ENCODE measurements at places on chromosomes 13 and 19. TPM values are rescaled to one million over a fixed set of nuclear protein-coding genes. Genes with fewer than 3 reads are reported as not detected.

Gene ZNF792
- 15.1 TPM for total RNA-seq

Gene NOTCH3
- 0.05 TPM for total RNA-seq

Gene ANGPTL4
- not detected for total RNA-seq

Gene TINCR
- total RNA-seq = 2.0 TPM

Gene FCGBP
- total RNA-seq = 9.1 TPM

Gene ZNF814
- 23.4 TPM for total RNA-seq

- DNase-seq = no peak
Measured at GRCh38 chr13:89695343-89696257, 1651.9 kb upstream of the MIR17HG start.

- peak; percentile 27 for DNase-seq
Measured at GRCh38 chr19:45250832-45251451, at the start of gene MARK4. Gene MARK4, plus strand, starts transcription at chr19:45251271. Its CDS starts 318 bp downstream, at chr19:45251589.

GRCh38 chr13:27504868-27505194 is 54.5 kb upstream of the MTIF3 start:
- DNase-seq = no peak

- DNase-seq = peak; percentile 79
Measured at GRCh38 chr19:11355160-11356073, at the start of gene PLPPR2. Gene PLPPR2, plus strand, starts transcription at chr19:11355432. Its CDS starts 2,242 bp downstream, at chr19:11357674.

DNA sequence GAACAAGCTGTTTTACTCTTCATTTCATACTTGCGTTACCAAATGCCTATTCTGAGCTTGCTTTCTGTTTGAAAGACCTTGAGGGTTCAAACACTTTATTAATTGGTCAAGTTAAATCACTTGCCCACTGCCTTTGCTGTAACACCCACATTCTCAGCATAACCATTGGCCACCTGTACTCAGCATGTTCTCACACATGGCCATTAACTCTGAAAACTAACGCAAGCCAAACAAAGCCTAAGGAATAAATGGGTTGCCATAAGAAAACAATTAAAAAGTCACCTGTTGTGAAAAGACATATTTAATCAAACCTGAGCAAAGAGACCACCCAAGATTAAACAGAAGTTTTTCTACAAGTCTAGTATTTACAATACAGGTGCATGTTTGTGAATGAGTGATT is 517.2 kb upstream of the SPRY2 start:
- DNase-seq = no peak

DNA sequence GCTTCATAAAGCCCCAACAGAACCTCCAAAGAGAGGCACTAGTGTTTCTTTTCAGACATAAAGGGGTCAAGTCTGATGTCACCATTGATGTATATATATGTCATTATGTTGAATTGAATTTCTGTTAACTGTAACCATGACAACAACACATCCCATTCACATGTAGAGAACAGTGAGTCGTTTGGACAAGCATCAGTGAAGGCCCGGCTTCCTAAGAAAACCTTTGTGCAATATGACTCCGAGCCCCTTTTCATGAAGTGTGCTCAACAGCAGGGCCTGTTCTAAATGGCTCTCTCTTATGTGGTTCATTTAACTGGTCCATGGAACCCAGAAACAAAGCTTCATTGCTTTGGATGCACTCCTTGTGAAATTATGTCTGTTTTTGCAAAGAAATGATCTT is 67.2 kb upstream of the UBL3 start:
- no peak for DNase-seq

- no peak for DNase-seq
Measured at GRCh38 chr13:51267622-51268021, 45.4 kb downstream of the FAM124A start.

DNA sequence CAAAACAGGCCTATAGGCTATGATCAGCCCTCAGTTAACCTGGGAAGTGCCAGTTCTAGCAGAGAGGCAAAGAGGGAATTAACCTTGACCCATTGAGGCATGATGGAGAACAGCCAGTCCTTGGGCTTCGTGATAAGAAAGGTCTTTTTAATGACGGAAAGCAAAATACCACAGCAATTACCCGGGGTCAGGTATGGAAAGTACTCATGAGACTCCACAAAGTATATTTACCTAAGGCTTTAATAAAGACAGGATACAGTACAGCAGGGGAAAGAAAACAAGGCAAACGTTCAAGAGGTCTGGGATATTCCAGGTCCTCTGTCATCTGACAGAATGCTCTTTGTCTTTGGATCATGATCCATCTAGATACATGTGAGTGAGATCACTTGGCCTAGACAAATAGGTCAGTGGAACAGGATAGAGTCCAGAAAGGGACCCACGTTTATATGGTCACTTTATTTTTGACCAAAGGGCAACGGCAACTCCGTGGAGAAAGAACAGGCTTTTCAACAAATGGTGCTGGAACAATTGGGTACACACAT is 52.2 kb downstream of the WDFY2 start:
- no peak for DNase-seq

DNA sequence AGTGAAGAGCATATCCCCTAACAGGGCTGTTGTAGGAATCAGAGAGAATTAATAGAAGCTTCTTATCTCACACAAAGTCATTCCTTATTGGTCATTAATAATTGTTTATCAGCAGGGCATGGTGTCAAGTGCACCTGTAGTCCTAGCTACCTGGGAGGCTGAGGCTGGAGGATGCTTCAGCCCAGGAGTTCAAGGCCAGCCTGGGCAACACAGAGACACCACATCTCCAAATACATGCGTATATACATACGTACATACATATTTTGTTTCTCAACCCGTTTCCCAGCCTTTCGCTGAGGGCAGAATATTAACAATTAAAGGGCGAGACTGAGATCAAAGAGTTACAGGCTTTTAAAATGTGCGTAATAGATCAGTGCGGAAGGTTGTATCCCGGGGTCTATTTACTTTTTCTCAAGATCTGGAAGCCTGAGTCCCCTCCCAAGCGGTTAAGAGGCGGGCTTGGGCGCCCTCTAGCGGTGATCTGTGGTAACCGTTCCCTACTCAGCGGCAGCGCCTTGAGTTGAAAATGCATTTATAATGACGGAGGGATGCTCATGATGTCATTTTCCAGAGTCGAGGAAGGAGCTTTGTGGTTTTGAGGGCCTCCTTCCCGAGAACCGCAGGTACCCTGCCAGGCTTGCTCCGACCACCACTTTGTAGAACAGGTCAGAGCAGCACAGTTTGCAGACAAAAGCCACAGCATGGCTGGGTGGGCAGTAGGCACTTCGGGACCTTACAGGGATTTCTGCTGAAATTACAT is 169.6 kb upstream of the GPR12 start:
- peak; percentile 60 for DNase-seq

- DNase-seq = no peak
Measured at GRCh38 chr19:29887442-29887855, 54.6 kb upstream of the URI1 start.

DNA sequence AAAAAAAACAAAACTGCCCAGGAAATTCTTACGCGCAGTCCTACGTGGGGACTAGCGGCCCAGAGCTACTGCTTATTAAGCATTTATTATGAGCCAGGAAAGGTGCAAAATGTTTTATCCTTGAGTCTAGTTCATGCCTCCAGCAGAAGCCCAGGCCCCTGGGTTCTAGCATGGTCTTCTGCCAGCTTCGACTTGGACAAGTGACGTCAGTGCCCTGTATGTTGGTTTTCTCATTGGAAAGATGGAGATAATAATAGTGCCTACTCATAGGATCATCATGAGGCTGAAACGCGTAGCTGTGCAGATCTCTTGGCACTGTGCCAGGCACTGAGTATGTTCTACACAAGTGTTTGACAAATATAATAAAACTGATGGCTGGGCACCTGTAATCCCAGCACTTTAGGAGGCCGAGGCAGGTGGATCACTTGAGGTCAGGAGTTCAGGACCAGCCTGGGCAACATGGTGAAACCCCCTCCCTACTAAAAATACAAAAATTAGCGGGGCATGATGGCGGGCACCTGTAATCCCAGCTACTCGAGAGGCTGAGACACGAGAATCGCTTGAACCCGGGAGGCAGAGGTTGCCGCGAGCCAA is 12.4 kb upstream of the SULT2B1 start:
- DNase-seq = no peak

GRCh38 chr13:106302011-106302410 is 233.5 kb downstream of the EFNB2 start:
- DNase-seq = no peak

GRCh38 chr13:65035302-65035701 is 2194.8 kb downstream of the PCDH9 start:
- DNase-seq = no peak

- no peak for DNase-seq
Measured at GRCh38 chr13:22428188-22428828, 752.5 kb upstream of the SGCG start.

All from T-helper 17 cell (primary cell).